ENCODE measurements at places on chromosomes 3 and 15. TPM values are rescaled to one million over a fixed set of nuclear protein-coding genes. Genes with fewer than 3 reads are reported as not detected.
A peak's percentile ranks its signal among the peaks of the same experiment; 100 is the strongest.

- H3K4me1 ChIP-seq = peaks cover 5% of the 10 kb centered on the region
- no peak overlapping the region for H3K27ac ChIP-seq
Measured at GRCh38 chr3:53842436-53843194, 3.6 kb downstream of the CHDH start.

GRCh38 chr3:101544161-101544850, 17.4 kb upstream of the TRMT10C start:
- H3K4me1 ChIP-seq = no peaks in the 10 kb centered on the region
- no peaks in the 10 kb centered on the region for H3K36me3 ChIP-seq
- H3K4me3 ChIP-seq = no peak overlapping the region
- no peaks in the 10 kb centered on the region for H3K27me3 ChIP-seq
- H3K27ac ChIP-seq = no peak overlapping the region
- DNase-seq = no peak

Gene CLRN1
- total RNA-seq = not detected

DNA sequence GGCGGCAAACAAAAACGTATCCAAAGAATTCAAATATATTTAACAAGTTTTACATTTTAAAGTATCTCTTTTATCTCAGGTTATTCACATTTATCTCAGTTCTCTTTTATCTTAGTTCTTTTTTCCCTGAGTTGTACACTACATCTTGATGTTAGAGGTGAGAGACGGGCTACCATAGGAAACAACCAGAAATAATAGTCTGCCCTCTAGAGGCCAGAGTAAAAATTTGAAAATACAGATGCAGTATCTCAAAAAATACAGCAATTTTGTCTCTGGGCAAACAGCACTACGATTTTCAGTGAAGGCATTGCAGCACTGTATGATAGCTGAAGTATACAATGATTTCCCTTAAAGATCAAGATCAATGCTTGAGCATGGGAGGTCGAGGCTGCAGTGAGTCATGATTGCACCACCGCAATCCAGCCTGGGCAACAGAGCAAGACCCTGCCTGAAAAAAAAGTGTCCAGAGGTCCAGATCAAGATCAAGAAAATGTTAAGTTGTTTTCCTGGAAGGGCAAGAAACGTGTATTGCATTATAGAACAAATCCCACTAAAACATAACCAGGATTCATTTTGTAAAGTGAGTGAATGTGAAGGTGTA, 82.6 kb upstream of the ATP11B start:
- no peak overlapping the region for H3K27ac ChIP-seq
- H3K4me3 ChIP-seq = no peak overlapping the region
- H3K4me1 ChIP-seq = no peaks in the 10 kb centered on the region
- H3K27me3 ChIP-seq = no peaks in the 10 kb centered on the region

DNA sequence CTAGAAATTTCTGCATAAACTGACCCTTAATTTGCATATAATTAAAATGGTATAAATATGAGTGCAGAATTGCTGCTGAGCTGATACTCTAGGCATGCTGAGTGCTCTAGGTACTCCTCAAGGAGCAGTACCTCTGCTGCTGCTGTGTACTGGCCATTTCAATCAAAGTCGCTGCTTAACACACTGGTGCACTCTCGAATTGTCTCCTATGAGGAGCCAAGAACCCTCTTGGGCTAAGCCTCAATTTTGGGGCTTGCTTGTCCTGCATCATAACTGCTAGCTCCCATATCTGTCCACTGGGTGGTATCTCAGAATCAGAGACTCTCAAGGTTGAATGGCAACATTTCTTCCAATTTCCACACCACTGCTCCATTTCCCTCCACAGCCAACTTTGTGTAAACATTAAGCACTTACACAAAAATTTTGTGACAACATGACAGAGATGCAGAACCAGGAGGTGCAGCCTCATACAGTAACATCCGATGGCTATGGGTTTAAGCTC, 82.5 kb downstream of the XXYLT1 start:
- no peak overlapping the region for H3K4me3 ChIP-seq
- H3K27ac ChIP-seq = no peak overlapping the region
- H3K27me3 ChIP-seq = no peaks in the 10 kb centered on the region
- H3K36me3 ChIP-seq = no peaks in the 10 kb centered on the region
- H3K4me1 ChIP-seq = peaks cover 34% of the 10 kb centered on the region
- no peak for DNase-seq

Gene AGBL1
- 29.7 TPM for total RNA-seq

DNA sequence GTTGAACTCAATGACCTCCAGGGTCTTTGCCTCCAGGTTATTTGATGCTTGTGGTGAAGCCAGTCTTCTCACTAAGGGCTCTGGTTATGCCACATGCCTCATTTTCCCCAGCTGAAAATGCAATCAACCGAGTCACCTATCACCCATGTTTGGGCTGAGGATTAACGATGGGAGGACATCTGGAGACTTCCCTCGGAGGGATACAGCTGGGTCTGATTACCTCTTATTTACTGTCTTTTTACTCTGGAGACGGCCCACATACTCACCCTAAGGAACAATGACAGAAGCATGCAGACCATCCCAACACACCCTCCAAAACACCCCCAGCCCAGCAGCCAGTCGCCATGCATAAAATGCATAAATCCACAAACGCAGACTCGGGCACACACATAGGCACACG, 187.4 kb downstream of the OPA1 start:
- no peaks in the 10 kb centered on the region for H3K36me3 ChIP-seq
- peaks cover 19% of the 10 kb centered on the region for H3K27me3 ChIP-seq
- DNase-seq = no peak
- H3K27ac ChIP-seq = no peak overlapping the region
- H3K4me1 ChIP-seq = peaks cover 7% of the 10 kb centered on the region

DNA sequence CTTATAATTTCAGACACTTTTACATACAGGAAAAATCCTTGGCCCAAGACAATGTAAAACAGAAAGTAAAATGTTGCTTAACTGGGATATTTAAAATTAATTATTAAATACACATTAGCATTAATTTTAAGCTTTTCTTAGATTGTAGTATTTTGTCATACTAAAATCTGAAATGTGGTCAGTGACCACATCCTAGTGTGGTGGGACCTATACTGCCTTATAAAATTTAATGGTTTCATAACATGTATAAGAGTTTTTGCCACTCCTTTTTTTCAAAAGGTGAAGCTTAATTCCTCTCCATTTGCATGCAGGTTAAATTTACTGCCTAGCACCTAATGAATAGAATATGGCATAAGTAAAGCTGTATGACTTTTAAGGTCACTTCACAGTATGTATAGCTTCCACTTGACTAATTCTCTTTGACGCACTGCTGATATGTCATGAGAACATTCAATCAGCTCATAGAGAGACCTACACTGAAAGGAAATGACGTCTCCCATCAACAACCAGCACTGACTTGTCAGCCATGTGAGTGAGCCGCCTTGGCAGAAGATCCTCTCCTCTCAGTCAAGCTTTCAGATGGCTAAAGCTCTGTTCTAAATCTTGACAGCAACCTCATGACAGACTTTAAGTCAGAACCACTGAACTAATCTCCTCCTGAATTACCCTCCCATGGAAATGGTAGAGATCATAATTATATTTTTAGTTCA, 847.8 kb downstream of the SI start:
- H3K27ac ChIP-seq = no peak overlapping the region
- H3K4me3 ChIP-seq = no peak overlapping the region
- H3K4me1 ChIP-seq = no peaks in the 10 kb centered on the region
- H3K36me3 ChIP-seq = no peaks in the 10 kb centered on the region

Gene GATM
- total RNA-seq = 45.6 TPM

DNA sequence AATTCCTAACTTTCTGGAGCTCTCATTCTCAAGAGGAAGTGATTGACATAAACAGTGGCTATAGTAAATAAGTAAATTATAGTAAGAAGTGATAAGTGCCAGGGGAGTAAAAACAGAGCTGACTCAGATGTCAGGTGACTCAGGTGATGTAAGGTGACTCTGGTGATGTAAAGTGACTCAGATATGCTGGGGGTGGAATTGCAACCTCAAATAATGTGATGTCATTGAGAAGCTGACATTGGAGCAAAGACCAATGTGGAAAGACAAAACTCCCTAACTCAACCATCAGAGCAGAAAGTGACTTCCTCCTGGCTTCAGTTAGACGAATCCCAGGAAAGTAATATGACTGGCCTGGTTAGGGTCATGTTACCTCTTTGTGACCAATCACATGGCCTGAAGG, 144.2 kb upstream of the SNTN start:
- H3K36me3 ChIP-seq = no peaks in the 10 kb centered on the region
- no peak overlapping the region for H3K4me3 ChIP-seq
- DNase-seq = no peak
- no peaks in the 10 kb centered on the region for H3K4me1 ChIP-seq

GRCh38 chr3:188662214-188662613, 508.3 kb downstream of the LPP start:
- no peaks in the 10 kb centered on the region for H3K36me3 ChIP-seq
- peaks cover 24% of the 10 kb centered on the region for H3K4me1 ChIP-seq
- H3K27me3 ChIP-seq = no peaks in the 10 kb centered on the region
- H3K27ac ChIP-seq = no peak overlapping the region
- no peak overlapping the region for H3K4me3 ChIP-seq
- no peak for DNase-seq

GRCh38 chr15:45522328-45523165, at the start of gene SLC30A4:
Gene SLC30A4, minus strand, starts transcription at chr15:45522755. Its CDS starts 401 bp downstream, at chr15:45522354.
- no peaks in the 10 kb centered on the region for H3K36me3 ChIP-seq
- peak; percentile 20 for DNase-seq
- H3K27me3 ChIP-seq = no peaks in the 10 kb centered on the region
- peaks cover 17% of the 10 kb centered on the region for H3K4me1 ChIP-seq

DNA sequence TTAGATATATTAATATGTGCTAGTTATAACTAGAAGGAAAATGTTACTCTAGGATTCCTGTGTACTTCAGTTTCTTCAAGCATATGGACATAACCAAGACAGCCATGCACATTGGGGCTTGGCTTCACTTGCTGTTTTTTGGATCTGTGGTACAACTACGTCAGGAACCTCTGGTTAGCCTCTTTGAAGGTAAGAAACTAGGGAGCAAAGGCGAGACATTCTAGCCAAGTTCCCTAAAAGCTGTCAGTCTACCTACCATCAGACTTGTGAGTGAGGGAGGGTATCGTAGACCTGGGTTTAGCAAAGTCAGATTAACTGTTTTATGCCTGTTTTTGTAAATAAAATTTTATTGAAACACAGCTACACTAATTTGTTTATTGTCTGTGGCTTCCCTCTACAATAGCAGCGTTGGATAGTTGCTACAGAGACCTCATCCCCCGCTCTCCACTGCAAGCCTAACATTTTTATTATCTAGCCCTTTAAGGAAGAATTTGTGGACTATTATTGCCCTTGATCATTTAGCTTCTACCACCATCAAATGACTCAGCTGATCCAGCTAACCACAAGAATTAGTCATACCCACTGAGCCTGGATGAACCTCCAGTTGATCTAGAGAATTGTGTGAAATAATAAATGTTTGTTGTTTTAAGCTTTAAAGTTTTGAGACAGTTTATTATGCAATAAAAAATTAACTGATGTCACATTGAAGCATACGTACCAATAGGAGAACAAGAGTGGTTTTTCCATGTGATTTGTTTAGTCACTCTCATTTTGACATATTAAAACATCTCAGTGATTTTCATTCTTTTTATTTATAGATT, 58.1 kb downstream of the RSRC1 start:
- H3K36me3 ChIP-seq = no peaks in the 10 kb centered on the region
- DNase-seq = no peak
- no peak overlapping the region for H3K4me3 ChIP-seq
- H3K27ac ChIP-seq = no peak overlapping the region
- H3K27me3 ChIP-seq = no peaks in the 10 kb centered on the region
- no peaks in the 10 kb centered on the region for H3K4me1 ChIP-seq

GRCh38 chr15:65300924-65301441, 3.5 kb upstream of the RNU5B-1 start:
- H3K27me3 ChIP-seq = no peaks in the 10 kb centered on the region
- peaks cover 16% of the 10 kb centered on the region for H3K4me1 ChIP-seq

Gene LMOD3
- total RNA-seq = 194 TPM

- H3K36me3 ChIP-seq = no peaks in the 10 kb centered on the region
- H3K4me3 ChIP-seq = no peak overlapping the region
- no peak overlapping the region for H3K27ac ChIP-seq
- no peaks in the 10 kb centered on the region for H3K4me1 ChIP-seq
- DNase-seq = no peak
Measured at GRCh38 chr3:165549037-165549436, 288.2 kb downstream of the BCHE start.

Gene BCL6
- 363 TPM for total RNA-seq

DNA sequence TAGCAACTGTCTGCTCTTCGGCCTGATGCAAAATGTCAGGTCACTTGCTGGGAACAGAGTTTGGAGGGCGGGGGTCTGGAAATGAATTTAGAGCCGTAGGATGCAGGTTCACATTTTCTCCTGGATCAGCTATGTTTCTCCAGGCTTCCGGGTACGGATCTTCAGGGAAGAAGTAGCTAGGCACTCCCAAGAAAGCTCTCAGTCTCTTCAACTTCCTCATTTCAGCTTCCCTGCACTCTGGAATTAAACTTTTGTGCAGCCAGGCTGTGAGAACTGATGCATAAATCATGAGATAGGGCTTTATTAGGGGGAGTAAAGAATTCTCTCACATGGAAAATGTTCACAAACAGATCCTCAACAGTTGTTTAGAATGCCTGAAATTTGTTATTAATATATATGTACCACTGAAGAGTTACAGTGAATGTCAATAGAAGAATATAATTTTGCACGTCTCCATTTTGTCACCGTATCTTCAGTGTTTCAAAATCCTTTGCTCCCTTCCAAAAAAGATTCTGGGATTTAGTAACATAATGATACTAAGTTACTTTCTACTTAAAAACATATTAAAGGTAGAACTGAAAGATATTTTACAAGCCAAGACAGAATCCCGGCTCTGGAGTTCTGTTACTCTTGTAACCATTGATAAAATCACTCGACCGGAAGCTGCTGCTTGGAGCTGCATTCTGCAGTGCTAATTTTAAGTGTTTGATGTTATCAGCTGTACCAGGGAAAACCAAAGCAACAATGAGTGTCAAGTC, 178.5 kb upstream of the P2RY1 start:
- H3K4me3 ChIP-seq = no peak overlapping the region
- no peaks in the 10 kb centered on the region for H3K27me3 ChIP-seq
- no peaks in the 10 kb centered on the region for H3K36me3 ChIP-seq

Gene PATL2
- not detected for total RNA-seq

Gene IL17RE
- total RNA-seq = 0.64 TPM

DNA sequence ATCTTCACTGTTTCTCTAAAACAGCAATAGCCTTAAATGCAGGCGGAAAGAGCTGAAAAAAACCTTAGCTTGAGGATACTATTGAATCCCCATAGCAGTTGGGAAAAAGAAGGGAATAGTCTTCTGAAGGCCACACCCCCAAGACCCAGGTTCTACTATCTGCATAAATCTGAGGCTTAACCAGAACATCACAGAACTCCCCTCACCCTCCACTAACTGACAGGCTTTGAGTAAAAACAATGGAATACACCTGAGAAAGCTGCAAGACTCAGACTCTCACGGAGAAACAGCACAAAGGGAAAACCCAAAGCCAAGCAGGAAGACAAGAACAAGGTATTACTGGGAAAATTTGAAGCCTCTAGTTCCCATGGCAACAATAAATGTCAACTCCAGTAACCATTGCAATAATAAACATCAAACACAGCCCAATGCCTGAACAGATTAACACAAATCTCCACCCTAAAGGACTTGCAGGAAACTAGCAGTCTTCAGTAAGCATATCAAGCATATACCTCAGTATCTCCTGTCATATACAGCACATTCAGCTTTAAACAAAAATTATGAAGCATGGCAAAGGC, 56.4 kb downstream of the TMCC1 start:
- peaks cover 28% of the 10 kb centered on the region for H3K4me1 ChIP-seq
- H3K27ac ChIP-seq = no peak overlapping the region
- no peaks in the 10 kb centered on the region for H3K36me3 ChIP-seq
- no peak overlapping the region for H3K4me3 ChIP-seq

Gene CD47
- total RNA-seq = 18.7 TPM

Gene HIGD2B
- total RNA-seq = not detected

Data from gastrocnemius medialis (tissue), 4 donors.